Cardiac muscle cell (in vitro differentiated cells and primary cell): ENCODE measurements at places on chromosomes 3 and 15. TPM values are rescaled to one million over a fixed set of nuclear protein-coding genes. Genes with fewer than 3 reads are reported as not detected.

GRCh38 chr3:5058471-5058951, 63.6 kb upstream of the ARL8B start:
- no peaks in the 10 kb centered on the region for H3K4me1 ChIP-seq
- H3K4me3 ChIP-seq: no peak overlapping the region
- no peaks in the 10 kb centered on the region for H3K27me3 ChIP-seq
- no peak overlapping the region for H3K27ac ChIP-seq
- no peak for DNase-seq

DNA sequence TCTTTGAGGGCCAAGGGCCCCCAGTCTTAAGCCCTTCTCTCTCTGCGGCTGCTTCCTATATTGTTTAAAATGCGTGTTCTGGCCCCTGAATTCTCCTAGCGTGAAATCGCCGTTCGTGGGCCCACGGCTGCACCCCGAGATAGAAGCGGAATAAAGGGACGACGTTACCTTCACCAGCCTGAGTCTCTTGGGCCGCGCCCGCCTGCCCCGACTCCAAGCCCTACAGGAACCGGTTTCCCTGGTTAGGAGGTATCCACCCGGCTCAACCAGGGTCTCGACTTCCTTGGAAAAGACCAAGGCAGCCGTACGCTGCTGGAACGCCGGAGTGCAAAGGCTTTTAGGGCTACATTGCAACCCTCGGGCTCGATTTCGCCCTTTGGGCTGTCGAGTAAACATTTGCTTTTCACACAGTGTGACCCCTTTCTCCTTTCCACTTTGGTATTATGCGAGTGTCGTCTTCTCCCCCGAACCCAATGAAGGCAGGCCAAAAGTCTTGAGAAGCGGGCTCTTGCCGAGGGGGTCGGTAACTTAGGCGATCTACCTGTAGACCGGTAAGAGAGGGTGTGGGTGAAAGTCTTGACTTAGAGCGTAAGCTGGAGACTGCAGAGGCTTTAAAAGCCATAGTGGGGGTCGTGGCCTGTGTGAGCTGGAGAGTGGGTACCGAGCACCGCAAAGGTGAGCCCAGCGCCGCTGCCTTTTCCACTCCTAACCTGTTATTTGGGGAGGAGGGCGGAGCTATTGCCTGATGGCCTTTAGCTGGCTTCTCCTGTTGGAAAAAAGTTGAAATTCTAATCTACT, 2.0 kb downstream of the TRIM71 start:
- peak overlapping the region; percentile 48 for H3K4me3 ChIP-seq
- no peak overlapping the region for H3K27ac ChIP-seq
- peaks cover 43% of the 10 kb centered on the region for H3K4me1 ChIP-seq
- peak; percentile 58 for DNase-seq

DNA sequence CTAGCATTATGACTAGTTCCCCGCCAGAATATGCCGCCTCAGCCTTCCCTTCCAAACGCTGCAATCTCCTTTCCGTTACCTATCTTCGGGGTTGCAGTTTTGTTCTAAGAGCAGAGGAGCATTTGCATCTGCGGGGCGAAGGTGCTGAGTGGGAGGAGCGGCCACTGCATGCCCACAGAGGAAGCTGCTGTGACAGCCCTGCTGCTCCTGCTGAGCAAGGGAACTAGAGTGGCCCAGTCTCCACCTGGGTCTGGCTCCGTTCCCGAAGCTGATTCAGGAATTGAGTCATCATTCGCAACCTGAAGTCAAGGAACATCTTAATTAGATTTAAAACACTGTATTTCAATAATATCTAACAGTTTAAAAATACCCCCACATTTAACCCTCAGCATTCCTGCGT, 98.2 kb upstream of the TJP1 start:
- DNase-seq: no peak
- no peaks in the 10 kb centered on the region for H3K36me3 ChIP-seq
- H3K27ac ChIP-seq: peak overlapping the region; percentile 72
- peaks cover 22% of the 10 kb centered on the region for H3K4me1 ChIP-seq
- H3K4me3 ChIP-seq: no peak overlapping the region

DNA sequence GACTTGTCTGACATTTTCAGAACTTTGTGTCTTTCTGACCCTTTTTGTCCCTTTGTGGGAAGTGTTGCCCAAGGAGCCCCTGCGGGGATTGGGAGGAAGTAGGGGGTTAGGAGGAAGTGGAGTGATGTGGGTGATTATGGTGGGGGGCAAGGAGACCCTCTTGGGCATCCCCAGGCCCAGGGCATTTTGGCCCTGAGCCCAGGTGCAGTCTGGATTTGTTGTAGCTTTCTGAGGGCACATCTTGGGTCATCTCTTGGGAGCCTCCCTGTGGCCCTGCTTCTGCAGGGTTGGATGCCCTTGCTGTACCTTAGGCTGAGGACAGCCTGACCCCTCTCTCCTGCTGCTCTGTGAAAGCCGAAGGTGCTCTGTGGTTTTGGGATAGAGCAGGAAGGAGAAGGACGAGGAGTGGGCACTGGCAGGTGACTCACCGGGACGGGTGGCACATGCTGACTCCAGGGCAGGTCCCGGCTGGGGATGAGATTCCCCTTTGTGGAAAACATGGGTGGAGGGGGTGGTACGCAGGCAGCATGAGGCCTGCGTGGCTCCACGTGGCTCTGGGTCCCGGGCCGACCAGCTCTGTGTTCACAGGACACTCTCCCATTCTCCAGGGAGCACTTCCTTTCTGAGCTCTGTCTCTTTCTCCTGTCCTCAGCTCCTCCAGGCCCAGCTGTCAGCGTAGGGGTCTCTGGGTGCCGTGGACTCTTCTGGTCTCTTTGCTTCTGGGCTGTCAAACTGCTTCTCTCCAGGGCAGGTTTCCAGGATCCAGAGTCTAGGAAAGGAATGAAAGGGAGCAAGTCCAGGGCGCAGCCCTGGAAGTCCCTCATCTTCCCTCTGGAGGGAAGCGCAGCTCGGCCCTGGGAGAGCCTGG, 11.8 kb downstream of the CD276 start:
- no peak overlapping the region for H3K4me3 ChIP-seq
- H3K27ac ChIP-seq: no peak overlapping the region
- H3K27me3 ChIP-seq: no peaks in the 10 kb centered on the region
- DNase-seq: no peak
- no peaks in the 10 kb centered on the region for H3K36me3 ChIP-seq

DNA sequence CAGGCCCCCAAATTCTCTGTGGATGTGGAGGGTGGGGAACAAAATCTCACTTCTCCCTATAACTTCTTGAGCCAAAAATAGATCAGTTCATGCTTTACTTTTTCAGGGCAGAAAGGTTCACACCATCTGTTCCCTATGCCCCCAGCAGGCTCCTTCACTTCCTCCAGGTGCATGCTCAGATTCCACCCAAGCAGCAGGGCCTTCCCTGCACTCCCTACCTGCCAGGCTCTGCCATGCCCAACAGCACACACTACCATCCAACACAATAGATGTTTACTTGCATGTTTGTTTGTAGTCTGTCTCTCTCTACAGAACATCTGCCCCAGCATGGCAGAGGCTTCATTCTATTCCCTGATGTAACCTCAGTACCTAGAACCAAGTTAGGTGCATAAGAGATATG, 43.3 kb downstream of the GABRB3 start:
- no peaks in the 10 kb centered on the region for H3K4me1 ChIP-seq
- no peaks in the 10 kb centered on the region for H3K36me3 ChIP-seq
- H3K27me3 ChIP-seq: no peaks in the 10 kb centered on the region
- H3K4me3 ChIP-seq: no peak overlapping the region
- no peak for DNase-seq

DNA sequence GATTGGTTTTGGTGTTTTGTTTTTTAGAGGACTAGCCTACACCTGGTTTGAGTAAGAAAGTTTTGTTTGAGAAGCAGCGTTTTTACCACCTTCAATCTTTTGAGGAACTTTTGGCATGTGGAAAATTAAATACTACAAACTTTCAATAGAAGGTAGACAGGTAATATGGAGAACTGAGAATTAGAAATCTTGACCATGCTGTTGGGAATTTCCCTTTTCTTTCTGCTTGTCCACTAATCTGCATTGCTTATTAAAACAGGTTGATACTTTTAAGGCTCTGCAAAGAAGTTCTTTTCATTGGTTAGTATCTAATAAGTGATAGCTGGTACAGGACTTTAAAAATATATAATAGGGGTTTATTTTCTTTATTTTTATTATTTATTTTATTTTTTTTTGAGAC, 31.9 kb downstream of the UBE2E1 start:
- no peak overlapping the region for H3K27ac ChIP-seq
- no peaks in the 10 kb centered on the region for H3K27me3 ChIP-seq
- H3K36me3 ChIP-seq: no peaks in the 10 kb centered on the region

GRCh38 chr3:115551016-115551415, 72.3 kb upstream of the GAP43 start:
- no peaks in the 10 kb centered on the region for H3K4me1 ChIP-seq
- H3K36me3 ChIP-seq: no peaks in the 10 kb centered on the region
- DNase-seq: no peak
- H3K4me3 ChIP-seq: no peak overlapping the region
- H3K27me3 ChIP-seq: no peaks in the 10 kb centered on the region

- peaks cover 14% of the 10 kb centered on the region for H3K4me1 ChIP-seq
- H3K4me3 ChIP-seq: peak overlapping the region; percentile 69
- no peaks in the 10 kb centered on the region for H3K27me3 ChIP-seq
- peak; percentile 99 for DNase-seq
- peak overlapping the region; percentile 100 for H3K27ac ChIP-seq
These were observed 1.4 kb downstream of the POLR2H start for GRCh38 chr3:184362668-184363546.

GRCh38 chr15:52780172-52780980, 9.8 kb downstream of the ONECUT1 start:
- peaks cover 7% of the 10 kb centered on the region for H3K4me1 ChIP-seq
- no peak overlapping the region for H3K4me3 ChIP-seq
- DNase-seq: peak; percentile 62
- no peak overlapping the region for H3K27ac ChIP-seq
- H3K36me3 ChIP-seq: no peaks in the 10 kb centered on the region

Gene TM4SF18
- total RNA-seq: 0.33 TPM in 1 of 2 replicates, not detected in the other
